ENCODE measurements at places on chromosomes 1 and 21.

DNA sequence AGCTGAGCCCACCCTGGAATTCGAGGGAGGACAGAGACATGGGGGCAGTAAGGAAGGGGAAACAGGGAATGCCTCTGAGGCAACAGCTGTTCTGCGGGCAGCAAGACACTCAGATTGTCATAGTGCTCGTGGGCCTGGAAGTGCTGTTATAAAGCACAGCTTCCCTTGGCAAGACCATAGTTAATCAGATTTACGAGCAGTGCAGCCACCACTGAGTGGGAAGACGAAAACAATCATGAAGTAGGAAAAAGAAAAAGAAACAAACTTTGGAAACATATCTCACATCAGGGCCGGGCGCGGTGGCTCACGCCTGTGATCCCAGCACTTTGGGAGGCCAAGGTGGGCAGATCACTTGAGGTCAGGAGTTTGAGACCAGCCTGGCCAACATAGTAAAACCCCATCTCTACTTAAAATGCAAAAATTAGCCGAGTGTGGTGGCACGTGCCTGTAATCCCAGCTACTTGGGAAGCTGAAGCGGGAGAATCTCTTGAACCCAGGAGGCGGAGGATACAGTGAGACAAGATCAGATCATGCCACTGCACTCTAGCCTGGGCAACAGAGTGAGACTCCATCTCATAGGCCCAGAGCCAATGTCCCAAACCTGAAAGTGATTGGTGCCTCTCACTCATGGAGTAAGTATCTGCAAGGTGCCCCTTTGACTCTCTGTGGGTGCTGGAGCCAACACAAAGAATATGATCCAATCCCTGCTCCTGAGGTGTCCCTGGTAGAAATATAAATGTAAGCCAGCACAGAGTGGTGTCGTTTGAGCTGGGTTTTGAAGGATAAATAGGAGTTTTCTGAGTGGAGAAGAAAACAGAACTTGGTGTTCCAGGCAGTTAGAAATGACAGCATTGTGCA lies 55.6 kb upstream of the GPR153 start:
- no peak for DNase-seq

DNA sequence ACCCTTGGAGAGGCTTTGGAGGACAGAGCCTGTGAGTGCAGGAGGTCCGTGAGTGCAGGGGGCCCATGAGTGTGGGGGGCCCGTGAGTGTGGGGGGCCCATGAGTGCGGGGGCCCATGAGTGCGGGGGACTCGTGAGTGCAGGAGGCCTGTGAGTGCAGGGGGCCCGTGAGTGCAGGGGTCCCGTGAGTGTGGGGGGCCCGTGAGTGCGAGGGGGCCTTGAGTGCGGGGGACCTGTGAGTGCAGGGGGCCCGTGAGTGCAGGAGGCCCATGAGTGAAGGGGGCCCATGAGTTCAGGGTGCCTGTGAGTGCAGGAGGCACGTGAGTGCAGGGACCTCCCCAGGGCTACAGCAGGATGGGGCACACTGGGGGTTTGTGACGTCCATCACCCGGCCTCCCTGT lies 108.3 kb upstream of the TTC34 start:
- DNase-seq, result no peak

- DNase-seq, result no peak
Measured at GRCh38 chr1:236099355-236099974, 34.6 kb upstream of the NID1 start.

- no peak for DNase-seq
Measured at GRCh38 chr1:116246174-116246573, 126.9 kb upstream of the ATP1A1 start.

GRCh38 chr21:38917043-38917774 lies 111.5 kb downstream of the ETS2 start:
- no peak for DNase-seq

- no peak for DNase-seq
Measured at GRCh38 chr1:193558491-193559028, 372.1 kb upstream of the B3GALT2 start.

DNA sequence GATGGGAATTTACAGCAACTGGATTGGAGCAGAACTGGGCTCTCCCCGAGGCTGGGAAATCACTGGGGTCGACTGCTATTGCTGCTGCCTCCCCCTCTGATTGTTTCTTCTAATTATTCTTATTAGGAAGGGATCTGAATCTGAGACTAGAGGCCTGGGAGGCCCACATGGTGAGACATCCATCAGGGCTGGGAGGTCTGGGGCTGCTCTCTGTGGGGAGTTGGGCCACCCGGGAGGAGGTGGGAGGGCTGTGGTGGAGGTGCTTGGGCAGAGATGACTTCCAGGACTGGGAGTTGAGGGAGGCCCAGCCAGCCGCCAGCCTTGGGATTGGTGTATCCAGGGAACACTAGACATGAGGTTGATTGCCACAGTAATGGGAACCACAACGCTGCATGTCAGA lies 247.9 kb downstream of the GRIK3 start:
- no peak for DNase-seq

GRCh38 chr1:48107516-48107915 lies 110.3 kb upstream of the TRABD2B start:
- no peak for DNase-seq

DNA sequence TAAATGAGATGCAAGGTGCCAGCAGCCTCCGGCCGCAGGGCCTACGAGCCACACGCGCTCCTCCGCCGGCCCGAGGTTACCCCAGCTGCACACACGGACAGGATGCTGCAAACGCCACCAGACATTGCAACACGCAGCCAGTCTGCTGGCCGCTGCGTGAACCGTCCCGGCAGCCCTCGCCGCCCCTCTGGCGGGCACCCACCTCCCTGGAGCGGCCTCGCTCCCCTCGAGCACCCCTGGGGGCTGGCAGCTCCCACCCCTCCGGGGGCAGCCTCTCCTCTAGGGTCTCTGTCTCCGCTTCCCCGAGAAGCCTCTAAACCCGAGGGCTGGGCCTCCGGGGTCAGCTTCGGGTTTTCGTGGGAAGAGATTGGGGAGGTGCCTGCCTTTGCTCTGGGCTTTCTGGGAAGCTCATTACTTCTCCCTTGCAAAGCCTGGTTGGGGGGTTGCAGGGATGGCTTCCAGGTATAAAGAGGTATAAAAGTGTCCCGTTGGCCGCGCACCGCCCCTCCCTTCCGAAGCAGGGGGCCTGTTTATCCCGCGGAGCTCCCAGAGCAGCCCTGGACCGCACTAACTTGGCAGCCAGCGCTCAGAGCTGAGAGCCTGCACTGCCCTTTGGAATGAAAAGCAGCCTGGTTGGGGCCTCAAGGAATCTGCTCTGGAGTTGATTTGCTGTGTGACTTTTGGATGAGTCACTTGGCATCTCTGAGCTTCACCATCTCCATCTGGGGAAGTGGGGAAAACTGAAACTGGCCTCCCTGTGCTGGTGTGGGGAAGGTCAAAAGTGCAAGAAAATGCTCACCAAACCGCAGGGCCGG lies 21.8 kb downstream of the DHRS3 start:
- peak; percentile 88 for DNase-seq

DNA sequence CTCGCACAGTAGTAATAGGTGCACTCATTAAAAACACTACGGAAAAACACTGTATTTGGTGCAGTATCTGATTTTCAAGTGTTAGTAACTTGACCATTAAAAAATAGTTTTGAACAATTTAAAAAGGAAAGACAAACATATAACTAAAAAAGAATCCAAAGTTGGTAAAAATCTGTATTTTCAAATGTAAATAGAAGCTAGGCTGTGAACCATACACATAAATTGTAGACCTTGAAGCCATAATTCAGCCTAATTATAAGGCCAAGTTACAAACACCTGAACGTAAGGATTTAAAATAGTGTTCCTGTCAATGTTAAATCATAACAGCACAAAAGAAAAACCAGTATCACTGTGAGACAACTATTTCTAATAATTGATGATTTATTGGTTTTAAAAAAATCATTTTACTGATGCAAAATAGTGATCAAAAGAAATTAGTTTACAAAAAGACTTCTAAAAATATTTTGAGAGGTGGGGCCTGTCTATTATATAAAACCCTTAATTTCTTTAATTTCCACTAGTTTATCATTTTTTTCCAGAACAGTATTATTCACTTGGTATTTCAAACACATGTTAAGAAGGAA lies 4.5 kb downstream of the IRF2BP2 start:
- no peak for DNase-seq

DNA sequence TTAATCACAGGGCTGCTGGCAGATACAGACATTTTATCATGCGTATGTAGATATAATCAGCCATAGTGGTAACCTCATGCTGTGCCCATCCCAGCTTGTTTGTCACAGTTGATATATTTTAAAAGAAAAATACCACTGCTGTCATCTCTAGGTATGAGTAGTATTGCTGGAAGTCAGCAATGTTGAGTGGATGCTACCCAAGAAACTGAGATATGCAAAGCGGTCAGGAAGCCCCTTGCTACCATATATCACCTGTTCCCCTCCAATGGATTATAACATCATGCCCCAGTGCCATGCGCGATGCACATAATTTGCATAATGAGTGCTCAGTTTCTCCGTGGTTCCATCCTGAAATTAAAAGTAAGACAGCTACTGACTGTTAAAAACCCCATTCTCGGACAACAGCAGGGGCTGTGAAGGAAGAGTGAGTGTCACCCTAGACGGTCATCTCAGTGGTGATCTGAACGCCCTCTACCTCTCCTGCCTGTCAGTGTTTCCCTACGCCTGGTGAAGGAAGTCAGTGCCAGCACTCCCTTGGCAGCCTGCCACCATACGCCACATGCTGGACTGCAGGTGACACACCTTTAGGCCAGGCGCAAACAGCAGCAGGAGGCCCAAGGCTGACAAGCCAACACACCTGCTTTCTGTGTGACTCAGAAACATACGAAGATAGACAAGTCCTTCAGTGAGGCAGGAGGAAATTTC lies 2.7 kb downstream of the IL10RB start:
- peak; percentile 79 for DNase-seq

- no peak for DNase-seq
Measured at GRCh38 chr1:244164511-244164890, 113.4 kb downstream of the ZBTB18 start.

- no peak for DNase-seq
Measured at GRCh38 chr1:162327144-162327787, 49.4 kb downstream of the SPATA46 start.
